ENCODE measurements at places on chromosomes 7 and 10.

- no peak for DNase-seq
Observed at GRCh38 chr7:81932936-81933335, 163.1 kb upstream of the HGF start.

DNA sequence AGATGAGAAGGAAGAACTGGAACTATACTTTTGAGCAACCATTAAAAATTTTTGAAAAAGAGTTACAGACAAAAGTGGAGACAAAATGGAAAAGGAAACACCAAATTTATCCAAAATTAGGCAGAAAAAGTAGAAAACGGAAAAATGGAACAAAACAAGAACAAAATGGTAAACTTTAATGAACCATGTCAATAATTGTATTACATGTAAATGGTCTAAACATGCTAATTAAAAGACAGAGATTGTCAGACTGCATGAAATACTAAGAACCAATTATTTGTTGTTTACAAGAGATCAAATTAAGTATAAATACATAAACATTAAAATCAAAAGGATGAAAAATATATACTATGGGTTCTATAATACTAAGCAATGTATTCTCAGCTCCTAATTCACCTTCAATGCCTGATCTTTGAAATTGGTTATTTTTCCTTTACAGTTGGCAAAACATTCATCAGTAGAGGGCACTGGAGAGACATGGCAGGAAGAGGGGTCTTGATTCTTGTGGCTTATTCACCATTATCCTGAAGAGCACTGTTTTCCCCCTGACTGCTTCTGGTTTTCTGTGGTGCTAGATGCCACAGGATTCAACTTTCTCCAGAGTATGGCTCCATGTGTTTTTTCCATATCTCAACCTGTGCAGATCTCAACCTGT lies 124.9 kb downstream of the ELFN1 start:
- DNase-seq: no peak

GRCh38 chr10:5656737-5657579 lies 9.4 kb downstream of the ASB13 start:
- DNase-seq: no peak

DNA sequence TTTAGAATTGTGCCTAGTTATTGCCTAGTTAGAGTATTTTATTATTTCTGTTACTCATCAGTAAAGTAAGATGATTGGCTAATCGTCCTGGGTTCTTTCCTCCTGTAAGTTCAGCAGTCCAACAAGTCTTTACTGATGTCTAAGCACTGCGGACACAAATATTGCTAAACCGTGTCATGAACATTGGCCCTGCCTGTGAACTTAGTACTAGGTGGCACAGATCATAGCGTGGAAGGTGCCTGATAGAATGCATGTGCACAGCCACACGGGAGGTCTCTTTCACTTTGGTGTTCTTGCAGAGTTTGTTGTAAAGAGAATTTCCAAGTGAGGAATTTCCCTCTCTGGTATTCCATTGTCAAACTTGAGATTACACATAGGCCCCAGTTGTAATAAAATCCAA lies 38.0 kb downstream of the RBM33 start:
- DNase-seq: no peak

DNA sequence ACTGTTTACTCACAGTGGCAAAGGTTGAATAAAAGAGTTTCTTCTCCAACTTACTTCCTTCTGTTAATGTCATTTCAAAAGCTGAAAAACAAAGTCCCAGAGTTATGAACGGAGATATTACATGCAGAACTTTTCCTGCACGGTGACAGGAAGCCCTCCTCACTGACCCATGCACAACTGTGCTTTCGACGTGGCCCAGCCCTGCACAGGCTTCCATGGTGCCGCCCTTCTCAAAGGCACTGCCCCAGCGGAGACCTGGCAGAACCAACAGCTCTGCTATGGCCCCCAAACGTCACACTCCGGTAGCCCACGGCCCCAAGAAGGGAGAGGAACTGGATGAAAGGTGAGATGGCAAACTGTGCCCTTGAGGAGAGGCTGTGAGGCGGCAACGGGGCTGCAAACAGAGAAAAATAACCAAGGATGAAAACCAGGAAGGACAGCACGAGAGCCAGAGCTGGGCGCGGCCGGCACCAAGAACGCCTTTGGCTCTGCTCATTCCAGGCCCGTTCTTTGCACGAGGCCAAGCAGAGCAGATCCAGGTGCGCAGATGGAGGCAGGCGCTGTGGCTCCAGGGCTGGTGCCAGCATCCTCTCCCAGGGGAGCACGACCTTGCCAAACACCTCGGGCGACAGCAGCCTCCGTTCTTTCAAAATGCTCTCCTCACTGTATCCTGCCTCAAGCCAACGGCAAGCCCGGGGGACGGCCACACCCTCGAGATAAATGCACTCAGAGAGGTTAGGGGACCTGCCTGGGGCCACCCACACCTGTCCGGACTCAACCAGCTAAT lies 7.0 kb upstream of the FUOM start:
- DNase-seq: no peak

- DNase-seq: no peak
Observed at GRCh38 chr7:25314731-25315267, 86.5 kb upstream of the NPVF start.

DNA sequence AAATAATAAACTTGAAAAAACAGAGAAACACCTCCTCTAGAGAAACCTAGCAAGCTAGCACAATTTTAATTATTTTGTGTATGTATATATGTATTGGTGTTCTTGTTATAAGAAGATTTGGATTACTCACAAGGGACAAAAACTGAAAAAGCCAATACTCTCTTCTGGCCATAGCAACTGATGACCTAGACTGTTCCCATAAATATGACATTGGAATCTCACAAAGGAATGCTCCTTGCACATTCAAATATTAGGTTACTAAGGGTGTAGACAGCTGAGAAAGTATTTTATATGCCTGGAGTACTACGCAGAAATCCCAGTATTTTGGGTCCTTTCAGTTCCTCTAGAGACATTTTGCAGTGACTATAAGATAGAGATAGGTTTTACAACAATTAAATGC lies 279.4 kb downstream of the FZD1 start:
- DNase-seq: no peak

DNA sequence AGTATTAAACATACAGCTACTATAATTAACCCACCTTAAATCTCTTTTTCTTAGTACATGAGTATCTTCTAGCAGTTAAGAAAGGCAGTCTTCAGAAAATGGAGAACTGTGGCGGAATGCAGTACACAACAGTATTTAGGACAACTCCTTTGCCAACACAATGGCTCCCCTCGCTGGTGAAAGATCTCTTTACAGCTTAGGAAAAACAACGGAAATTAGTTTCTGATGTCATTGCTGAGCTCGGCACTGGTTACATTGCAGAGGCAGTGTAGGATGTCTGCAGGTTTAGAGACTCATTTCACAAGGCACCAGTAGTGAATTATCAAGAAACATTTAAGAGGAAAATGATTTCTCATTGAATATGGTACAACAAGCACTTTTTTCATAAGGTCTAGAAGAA lies 43.4 kb downstream of the GLRX3 start:
- DNase-seq: peak; percentile 68

DNA sequence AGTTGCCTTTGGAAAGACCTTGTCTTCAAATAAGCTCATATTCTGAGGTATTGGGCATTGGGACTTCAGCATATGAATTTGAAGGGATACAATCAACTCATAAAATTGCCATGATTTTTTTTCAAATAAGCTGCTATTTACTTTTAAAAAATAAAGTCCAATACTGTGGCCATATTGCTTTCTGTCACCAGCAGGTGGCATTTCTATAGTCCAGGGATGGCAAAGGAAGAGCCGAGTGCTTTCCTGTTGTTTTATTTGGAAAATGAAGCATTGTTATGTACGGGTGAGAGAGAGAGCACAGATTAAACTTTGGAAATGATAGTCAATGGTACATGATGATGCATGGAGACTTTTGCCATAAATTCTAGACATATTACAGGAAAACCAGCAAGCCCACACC lies 104.1 kb upstream of the DPP6 start:
- no peak for DNase-seq

DNA sequence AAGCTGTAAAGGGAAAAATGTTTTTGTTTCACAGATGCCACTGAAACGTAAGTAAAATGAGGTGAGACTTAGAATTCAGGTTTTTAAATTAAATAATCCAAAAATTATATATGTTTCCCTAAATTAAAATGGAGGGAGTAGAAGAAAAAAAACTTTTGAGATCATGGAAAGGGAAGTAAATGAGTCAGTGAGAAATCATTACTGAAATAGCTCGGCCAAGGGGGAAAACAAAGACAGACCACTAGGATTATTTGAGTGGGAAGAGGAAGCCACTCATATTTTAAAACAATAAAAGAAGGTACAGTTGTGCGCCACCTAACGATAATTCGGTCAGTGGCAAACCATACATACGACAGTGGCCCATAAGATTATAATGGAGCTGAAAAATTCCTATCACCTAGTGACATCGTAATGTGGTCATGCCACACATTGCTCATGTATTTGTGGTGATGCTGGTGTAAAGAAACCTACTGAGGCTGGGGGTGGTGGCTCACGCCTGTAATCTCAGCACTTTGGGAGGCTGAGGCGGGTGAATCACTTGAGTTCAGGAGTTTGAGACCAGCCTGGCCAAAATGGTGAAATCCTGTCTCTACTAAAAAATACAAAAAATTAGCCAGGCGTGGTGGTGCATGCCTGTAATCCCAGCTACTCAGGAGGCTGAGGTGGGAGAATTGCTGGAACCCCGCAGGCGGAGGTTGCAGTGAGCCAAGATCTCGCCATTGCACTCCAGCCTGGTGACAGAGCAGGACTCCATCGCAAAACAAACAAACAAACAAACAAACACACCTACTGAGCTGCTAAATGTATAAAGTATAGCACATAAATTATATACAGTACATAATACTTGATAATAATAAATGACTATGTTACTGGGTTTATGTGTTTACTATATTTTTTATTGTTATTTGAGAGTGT lies 64.7 kb downstream of the MKX start:
- DNase-seq: no peak

DNA sequence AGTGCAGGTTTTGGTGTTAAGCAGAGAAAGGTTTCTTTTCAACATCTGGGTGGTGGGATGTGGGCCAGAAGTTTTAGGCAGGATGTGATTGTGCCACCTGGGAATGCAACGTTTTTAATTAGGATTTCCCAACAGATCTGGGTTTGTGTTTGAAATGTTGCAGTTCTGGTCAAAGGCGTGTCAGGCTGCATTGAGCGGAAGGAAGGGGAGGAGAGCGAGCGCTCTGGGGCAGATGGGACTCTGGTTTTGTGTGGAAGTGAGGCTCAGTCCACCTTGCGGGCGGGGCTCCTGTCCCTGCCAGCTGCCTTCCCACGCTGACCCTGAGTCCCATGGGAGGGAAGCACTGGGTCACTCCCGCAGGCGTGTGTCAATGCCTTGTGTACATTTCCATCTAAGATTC lies 767.7 kb downstream of the KCNMA1 start:
- no peak for DNase-seq

- DNase-seq: peak; percentile 50
Observed at GRCh38 chr7:158957921-158958491, 101.6 kb downstream of the DYNC2I1 start.

- no peak for DNase-seq
Observed at GRCh38 chr7:38335128-38335491, 61.7 kb upstream of the TARP start.

DNA sequence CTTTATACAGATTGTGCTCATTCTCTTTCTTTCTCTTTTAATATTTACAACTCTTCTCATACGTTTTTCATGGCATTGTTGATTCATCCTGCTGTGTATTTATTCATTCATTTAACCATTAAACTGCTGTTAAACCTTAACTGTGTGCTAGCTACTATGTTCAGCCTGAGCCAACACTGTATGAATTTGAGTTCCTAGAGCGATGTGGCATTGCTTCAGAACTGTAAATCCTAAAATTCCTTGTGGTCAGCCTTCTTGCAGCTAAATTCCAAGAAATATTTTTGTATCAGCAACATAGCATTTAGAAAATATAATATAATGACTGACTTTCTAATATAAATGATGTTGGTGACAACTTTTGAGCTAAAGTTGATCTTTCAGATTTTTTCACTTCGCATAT lies 184.7 kb upstream of the FZD1 start:
- no peak for DNase-seq

DNA sequence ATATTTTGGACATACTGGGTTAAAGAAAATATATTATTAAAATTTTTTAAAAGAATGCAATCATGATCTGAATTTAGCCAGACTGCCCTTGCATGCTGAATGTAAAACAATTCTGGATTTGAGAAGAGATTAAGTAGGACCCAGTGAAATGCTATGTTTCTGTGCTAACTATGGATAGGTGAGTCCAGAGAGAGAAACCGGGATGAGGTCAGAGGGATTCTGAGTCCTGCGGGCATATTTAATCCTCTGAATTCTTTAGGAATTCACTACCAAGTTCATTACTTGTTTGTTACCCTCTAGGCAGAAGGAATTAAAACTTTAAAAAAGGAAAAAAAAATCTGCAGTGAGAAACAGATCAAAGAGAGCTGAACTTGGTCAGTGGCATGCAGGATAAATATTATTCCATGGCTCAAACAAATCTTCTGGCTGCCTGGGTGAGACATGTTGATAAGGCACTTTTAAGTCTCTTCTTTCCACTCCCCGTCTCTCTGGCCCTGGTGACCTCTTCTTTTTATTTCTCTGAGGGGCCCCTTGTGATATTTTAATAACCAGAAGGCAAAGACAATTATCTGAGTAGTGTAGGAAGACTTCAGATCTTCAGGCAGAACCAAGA lies 50.2 kb upstream of the LYZL1 start:
- no peak for DNase-seq

DNA sequence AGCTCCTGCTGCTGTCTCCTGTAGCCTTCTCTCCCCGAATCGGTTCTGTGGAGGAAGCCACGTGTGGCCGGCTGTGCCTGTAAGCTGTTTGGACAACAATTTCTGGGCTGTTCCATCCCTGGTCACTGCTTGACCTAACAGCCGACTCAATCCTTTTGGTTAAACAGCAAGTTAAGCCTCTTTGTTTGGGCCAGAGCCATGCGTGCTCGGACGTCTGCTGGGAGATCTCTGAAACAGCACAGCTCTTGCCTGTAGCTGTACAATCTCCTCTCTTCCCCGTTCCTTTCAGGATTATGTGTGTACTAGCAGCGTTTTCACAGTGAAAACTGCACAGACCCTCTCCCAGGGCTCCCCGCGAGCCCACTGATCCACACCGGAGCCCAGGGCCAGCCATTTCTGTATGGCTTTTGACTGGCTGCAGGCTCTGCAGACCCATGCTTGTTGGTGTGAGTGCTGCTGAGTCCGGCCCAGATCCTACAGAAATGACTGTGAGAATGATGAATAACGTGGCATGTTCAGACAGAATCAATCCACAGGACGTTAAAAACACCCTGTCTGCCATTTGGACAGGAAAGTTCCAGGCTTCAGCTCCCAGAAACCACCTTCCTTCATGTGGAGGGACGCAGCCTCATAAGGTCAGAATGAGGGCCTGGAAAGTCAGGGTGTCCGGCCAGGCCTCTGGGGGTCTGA lies 428.6 kb upstream of the ADARB2 start:
- DNase-seq: no peak

Measured in activated CD4-positive, alpha-beta T cell treated with anti-CD3 and anti-CD28 coated beads, Interleukin-10, Interleukin-2, amounts not matched to agents 100 ng/mL and 50 ng/mL, durations not matched to agents 16 hours and 8 hours (primary cell).